Stimulated activated CD4-positive, alpha-beta T cell treated with anti-CD3 and anti-CD28 coated beads, TNF-alpha, amount 100 ng/mL, for 48 hours (primary cell): ENCODE measurements at places on chromosomes 5 and 9.

DNA sequence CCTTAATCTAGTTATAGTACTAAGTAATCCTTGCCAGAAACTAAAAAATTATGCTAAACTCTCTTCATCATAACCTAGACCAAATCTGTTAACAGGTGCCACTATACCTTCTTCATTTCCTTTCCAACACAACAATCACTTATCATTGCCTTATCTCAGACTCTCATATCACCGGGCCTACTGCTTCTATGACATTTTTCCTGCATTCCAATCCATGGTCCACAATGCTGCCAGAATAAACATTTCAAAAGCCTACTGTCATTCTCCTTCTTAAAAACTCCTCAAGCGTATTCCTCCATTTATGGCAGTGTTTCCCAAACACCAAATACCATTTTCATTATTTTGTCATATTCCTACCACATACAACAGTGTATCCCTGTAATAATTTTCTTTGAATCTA, 6.5 kb downstream of the PPP6C start:
- DNase-seq = no peak

- DNase-seq = no peak
Measured at GRCh38 chr5:39108987-39109386, 34.8 kb upstream of the RICTOR start.

- DNase-seq = no peak
Measured at GRCh38 chr5:174617285-174617684, 107.1 kb upstream of the MSX2 start.

GRCh38 chr5:115124741-115125140, 45.0 kb downstream of the TRIM36 start:
- no peak for DNase-seq

DNA sequence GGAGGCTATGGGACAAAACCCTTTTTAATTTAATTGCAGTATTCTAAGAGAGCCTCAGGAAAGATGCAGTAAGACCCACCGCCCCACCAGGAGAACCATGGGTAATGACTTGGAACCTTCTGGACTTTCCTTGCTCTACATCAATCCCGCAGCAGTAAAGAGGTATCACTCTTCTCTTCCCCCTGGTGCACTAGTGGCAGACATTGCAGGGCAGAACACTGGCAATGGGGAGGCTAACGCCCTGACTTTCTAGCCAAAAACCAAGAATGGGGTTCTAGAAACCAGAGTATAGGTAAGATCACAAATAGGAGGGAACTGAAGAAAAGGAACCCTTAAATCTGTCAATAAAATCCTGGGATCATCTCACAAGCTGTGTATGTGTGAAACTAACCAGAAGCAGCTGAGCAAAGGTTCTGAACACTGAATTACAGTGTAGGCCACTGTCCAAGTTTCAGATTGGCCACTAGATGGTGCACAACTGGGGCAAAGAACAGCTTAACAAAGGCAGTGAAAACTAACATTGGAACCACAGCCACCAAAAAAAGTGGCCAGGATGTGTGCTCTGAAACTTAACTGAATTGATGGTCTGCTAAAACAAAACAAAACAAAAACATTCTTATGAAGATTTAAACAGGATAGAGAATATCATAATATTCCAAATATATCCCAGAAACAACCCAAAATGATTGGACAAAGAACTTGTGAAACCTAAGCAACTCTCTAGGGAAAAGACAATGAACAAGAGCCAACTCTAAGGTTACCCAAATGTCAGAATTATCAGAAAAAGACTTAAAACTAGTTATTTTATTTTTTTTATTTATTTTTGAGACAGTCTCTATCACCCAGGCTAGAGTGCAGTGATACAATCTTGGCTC, 6.6 kb upstream of the FAM151B start:
- peak; percentile 2 for DNase-seq

DNA sequence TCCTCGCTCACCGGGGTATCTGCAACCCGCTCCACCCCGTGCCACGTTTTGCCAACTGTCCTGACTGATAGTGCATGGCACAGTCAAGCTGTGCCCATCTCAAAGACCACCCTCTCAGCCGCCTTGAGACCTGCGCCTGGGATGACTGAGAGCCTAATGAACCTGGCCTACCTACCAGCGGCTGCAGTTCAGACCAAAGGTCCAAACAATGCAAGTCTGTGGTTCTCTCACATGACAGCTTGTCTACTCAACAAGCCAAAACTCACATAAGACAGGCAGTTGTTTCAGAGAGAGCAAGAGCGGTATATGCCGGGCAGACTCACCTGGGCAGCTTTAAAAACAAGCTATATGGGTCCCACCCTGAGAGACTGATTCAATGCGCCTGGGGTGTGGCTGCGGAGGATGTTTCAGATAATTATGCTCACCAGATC, 70.5 kb downstream of the EPB41L4B start:
- no peak for DNase-seq

DNA sequence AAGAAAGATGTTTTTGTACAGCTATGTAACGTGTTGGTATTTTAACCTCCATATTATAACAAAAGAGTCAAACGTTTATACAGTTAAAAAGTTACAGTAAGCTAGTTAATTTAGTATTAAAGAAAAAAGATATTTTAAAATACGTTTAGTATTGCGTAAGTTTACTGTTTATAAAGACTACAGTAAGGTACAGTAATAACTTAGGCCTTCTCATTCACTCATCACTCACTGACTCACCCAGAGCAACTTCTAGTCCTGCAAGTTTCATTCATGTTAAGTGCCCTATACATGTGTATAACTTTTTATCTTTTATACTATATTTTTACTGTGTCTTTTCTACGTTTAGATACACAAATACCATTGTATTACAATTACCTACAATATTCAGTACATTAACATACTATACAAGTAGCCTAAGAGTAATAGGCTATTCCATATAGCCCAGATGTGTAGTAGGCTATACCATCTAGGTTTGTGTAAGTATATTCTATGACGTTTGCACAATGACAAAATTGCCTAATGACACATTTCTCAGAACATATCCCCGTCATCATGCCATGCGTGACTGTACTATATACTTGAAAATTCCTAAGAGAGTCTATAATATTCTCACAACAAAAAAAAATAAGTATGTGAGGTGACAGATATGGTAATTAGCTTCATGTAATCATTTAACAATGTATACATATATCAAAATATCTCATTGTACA, 33.8 kb downstream of the ERP44 start:
- no peak for DNase-seq

DNA sequence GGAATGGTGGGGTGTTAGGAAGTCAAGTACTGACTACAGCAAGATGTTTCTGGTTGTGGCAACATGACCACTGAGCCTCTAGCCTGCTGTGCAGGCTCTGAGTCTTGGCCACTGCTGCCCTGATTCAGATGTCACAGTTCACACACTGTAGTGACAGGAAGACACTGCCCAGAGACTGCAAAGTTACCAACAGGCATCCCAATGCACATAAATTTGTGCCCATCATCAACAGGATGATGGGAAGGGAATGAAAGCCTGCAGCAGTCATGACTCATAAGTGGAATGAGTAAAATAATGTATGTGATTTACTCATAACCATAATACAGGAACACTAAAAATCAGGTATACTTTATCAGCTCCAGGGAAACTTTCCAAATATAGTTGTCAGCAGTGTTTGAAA, 251.6 kb upstream of the HAPLN1 start:
- DNase-seq = no peak

DNA sequence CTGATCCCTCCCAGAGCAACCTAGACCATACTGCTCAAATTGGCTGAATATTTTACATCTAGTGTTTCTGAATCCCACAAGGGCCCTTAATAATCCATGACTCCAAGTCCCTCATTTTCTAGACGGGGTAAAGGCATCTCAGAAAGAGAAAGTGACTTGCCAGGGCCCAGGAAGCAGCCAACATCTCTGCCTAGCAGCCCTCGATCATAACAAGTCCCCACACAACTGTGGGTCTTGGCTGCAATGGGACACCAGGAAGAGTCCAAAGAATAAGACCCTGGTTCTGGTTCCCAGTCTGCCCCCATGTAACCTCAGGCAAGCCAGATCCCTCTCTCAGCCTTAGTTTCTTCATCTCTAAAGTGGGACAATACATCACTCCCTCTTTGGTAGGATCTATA, 6.3 kb downstream of the ANXA6 start:
- no peak for DNase-seq

DNA sequence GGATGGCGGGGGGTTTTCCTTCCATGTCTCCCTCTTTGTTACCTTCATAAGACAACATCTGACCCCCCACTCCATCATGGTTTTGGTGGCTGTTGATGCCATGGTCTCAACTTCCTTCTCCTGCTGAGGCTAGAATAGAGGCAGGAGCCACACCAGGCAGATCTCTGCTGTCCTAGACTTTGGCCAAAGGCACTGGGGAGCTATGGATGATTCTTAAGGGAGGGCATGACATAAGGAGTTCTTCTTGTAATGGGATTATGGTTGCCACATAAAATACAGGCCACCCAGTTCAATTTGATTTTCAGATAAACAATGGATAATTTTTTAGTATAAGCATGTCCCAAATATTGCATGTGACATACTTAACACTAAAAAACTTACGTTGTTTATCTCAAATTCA, 52.2 kb upstream of the IER5L start:
- no peak for DNase-seq

DNA sequence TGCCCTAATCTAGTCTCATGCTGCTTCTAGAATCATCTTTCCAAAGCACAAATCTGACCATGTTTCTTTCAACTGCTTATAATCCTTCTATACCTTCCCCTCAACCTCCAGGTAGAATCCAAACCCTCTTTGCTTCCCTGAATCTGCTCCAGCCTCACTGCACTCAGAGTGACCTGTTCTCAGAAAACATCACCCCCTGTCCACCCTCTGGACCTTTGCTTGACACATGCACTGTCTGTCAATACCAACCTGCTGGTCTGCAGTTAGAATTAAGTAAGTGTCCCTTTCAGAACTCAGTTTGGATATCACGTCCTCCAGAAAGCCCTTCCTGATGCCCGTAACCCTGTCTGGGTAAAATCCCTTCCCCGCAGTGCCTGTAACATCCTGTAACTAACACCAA, 63.1 kb downstream of the SH3TC2 start:
- DNase-seq = no peak

GRCh38 chr5:72107901-72108201, 576 bp downstream of the MAP1B start:
- peak; percentile 6 for DNase-seq

- no peak for DNase-seq
Measured at GRCh38 chr5:180153099-180153498, 55.9 kb downstream of the RASGEF1C start.

- no peak for DNase-seq
Measured at GRCh38 chr9:27460226-27461023, 63.7 kb upstream of the IFNK start.

DNA sequence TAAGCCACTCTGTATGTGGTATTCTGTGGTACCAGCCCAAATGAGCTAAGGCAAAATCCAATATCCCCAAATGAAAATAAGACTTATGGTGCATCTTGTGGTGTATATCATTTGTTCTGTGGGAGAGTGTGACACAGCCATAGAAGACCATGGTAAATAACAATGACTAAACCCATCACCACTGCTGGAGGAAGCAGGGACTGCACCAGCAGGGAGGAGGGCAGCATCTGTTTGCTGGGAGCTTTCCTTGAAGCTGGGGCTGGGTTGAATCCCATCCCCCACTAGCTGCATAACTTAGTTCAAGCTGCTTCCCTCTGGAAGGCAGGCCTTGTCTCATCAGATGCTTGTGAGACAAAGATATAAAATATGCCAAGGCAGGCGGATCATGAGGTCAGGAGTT, 14.2 kb downstream of the GADD45G start:
- DNase-seq = no peak

GRCh38 chr9:108316630-108317029, 539.2 kb downstream of the ACTL7B start:
- DNase-seq = no peak

- no peak for DNase-seq
Measured at GRCh38 chr5:80215523-80215922, 40.3 kb downstream of the SERINC5 start.
